ENCODE measurements at places on chromosomes 13 and 19. TPM values are rescaled to one million over a fixed set of nuclear protein-coding genes. Genes with fewer than 3 reads are reported as not detected.

Gene NLRP11
- not detected for total RNA-seq

Gene LILRA2
- total RNA-seq = not detected

Gene MISP3
- 0.34 TPM for total RNA-seq

Gene PLPP2
- total RNA-seq = 11.1 TPM

Gene ZNF723
- total RNA-seq = not detected

Gene CDADC1
- 3.1 TPM for total RNA-seq

Gene ZNF578
- 5.2 TPM for total RNA-seq

Gene RNF225
- 0.17 TPM for total RNA-seq

Gene ADAT3
- 1.7 TPM for total RNA-seq

Gene COMP
- 1.3 TPM for total RNA-seq

Gene CAPN12
- 0.26 TPM for total RNA-seq

Gene ZSCAN5A
- total RNA-seq = 6.8 TPM

Gene N4BP2L1
- total RNA-seq = 2.7 TPM

Gene ZNF534
- 0.17 TPM for total RNA-seq

Gene ZNF816
- 8.6 TPM for total RNA-seq

Gene DOCK6
- 8.2 TPM for total RNA-seq

Gene TEX26
- total RNA-seq = not detected

Gene ATP4B
- not detected for total RNA-seq
